ENCODE measurements at places on chromosomes 4 and X. TPM values are rescaled to one million over a fixed set of nuclear protein-coding genes. Genes with fewer than 3 reads are reported as not detected.

DNA sequence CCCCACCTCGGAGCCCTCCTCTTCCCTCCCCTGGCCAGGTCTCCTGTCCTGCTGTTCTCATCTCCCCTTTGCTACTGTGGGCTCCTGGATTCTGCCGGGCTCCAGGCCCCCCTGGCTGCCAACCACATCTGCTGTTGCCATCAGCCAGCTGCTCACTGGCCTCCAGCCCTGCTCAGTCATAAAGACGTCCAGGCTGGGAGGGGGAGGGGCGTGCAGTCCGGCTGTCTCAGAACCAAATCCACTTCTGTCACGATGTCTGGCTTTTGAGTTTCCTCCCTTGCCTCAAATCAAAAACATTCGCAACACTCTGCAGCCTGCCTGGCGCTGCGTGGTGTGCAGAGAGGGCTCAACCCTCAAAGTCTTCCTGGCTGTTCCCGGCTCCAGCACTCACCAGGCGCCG is 7.1 kb downstream of the RASL11B start:
- DNase-seq: peak; percentile 76

GRCh38 chrX:24377911-24378468 is 17.6 kb downstream of the SUPT20HL1 start:
- no peak for DNase-seq

GRCh38 chrX:139801397-139801813 is 93.4 kb upstream of the MCF2 start:
- no peak for DNase-seq

- peak; percentile 99 for DNase-seq
These were observed 495.2 kb downstream of the PDGFC start for GRCh38 chr4:156476359-156476758.

- DNase-seq: no peak
These were observed 212.5 kb upstream of the PSAPL1 start for GRCh38 chr4:7647186-7647585.

- peak; percentile 54 for DNase-seq
These were observed 84.8 kb upstream of the PLAC1 start for GRCh38 chrX:134743091-134743490.

GRCh38 chrX:98362630-98363029 is 1478.9 kb downstream of the RPA4 start:
- no peak for DNase-seq

GRCh38 chrX:137562096-137562495 is 3.8 kb upstream of the ZIC3 start:
- no peak for DNase-seq

DNA sequence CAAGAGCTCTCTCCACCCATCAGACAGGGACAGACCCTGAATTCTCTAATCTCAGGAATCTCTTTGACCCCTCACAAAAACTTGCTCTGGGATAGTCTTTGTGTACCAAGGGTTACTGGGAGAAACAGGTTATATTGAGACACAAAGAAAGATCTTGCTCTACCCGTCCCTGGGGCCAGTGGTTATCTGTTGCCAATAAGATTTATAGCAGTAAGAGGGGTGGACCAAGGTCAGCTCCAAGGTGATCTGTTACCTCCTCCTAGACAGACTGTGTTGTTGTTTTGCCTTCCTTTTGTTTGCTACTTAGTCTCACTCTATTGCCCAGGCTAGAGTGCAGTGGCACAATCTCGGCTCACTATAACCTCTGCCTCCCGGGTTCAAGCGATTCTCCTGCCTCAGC is 16.3 kb upstream of the ATP6AP2 start:
- no peak for DNase-seq

DNA sequence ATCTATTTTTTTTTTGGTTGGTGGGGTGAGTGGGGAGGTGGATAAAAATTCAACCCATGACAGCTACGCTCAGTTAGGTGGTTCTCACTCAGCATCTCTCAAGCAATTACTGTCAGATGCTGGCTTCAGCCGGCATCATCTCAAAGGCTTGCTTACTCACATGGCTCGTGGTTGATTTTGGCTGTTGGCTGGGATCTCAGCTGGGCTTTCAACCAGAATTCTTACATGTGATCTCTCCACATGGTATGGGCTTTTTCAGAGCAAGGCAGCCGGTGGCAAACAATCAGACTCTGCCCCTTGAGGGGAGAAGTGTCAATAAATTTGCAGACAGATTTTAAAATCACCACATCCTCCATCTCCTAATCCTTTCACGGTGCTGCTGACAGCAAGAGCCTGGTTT is 47.2 kb downstream of the SLC34A2 start:
- peak; percentile 53 for DNase-seq

SLC6A14 gene
- total RNA-seq: not detected

AWAT2 gene
- not detected for total RNA-seq

GSX2 gene
- not detected for total RNA-seq

FAM236A gene
- not detected for total RNA-seq

Data from LHCN-M2 (cell line).